ENCODE measurements at places on chromosomes 1 and 21. TPM values are rescaled to one million over a fixed set of nuclear protein-coding genes. Genes with fewer than 3 reads are reported as not detected.

- no peak for DNase-seq
These were observed 1.7 kb downstream of the KLHDC8A start for GRCh38 chr1:205355075-205355453.

- DNase-seq: no peak
These were observed 57.1 kb upstream of the GADD45A start for GRCh38 chr1:67627906-67628305.

GRCh38 chr1:206895837-206896242 is 1.4 kb upstream of the IL24 start:
- DNase-seq: no peak

DNA sequence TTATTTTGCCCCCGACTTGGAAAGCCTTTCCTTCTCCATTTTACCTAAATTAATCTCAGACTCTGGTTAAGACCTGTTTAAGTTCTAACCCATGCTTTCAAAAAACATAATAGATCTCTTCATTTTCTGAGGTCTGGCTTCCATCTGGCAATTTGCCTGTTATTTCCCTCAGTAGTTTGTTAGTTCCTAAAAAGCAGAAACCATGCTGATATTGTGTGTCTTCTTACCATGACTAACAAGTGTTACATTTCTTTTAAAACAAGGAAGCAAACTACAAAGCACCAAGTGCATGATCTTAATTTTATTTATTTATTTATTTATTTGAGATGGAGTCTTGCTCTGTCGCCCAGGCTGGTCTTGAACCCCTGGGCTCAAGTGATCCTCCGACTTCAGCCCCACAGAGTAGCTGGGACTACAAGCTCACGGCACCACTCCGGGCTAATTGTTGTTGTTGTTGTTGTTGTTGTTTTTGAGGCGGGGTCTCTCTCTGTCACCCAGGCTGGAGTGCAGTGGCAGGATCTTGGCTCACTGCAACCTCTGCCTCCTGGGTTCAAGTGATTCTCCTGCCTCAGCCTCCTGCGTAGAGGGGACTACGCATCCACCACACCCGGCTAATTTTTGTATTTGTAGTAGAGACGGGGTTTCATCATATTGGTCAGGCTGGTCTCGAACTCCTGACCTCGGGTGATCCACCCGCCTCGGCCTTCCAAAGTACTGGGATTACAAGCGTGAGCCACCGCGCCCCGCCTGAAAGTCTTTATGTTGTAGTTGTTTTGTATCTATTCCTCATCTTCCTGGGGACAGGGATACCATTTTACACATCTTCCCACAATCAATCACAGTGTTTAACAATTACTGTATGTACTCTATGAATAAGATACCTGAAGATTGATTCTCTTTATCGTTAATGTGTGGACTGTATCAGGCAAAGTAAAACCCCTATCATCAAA is 1.3 kb upstream of the PATJ start:
- no peak for DNase-seq

- DNase-seq: no peak
These were observed 95.7 kb upstream of the GCLM start for GRCh38 chr1:94004924-94005323.

DNA sequence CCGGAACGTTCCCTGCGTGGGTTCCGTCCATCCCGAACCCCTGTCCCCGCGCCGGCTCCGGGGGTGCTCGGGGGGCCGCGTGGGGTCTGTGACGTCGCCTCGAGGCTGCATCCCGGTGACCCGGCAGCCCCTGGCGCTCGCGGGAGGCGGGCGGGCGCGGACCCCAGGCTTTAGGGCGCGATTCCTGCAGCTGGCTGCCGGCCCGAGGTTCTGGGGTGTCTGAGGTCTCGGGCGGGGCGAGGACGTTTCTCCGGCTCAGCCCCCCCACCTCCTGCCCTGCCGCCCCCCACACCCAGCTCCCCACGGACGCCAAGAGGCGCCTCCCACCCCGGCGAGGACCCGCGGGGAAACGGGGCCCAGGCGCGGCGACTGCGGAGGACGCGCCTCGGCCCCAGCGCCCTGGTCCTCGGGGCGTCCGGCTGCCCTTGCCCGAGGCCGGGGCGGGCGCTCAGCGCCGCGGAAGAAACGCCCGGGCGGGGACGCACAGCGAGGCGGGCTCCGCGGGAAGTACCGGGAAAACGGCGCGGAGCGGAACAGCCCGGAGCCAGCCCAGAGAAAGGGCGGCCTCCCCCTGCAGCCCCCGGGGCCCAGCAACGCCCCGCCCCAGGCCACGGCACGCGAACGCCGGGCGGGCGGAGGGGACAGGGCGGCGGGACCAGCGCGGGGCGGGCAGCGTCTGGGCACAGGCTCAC is 1.3 kb upstream of the PCBP3 start:
- DNase-seq: no peak

- no peak for DNase-seq
These were observed 143.7 kb upstream of the ETS2 start for GRCh38 chr21:38661889-38662568.

GRCh38 chr1:98478121-98478520 is 183.4 kb upstream of the SNX7 start:
- DNase-seq: peak; percentile 2

GRCh38 chr1:205545001-205545919 is 40.8 kb downstream of the CDK18 start:
- no peak for DNase-seq

DNA sequence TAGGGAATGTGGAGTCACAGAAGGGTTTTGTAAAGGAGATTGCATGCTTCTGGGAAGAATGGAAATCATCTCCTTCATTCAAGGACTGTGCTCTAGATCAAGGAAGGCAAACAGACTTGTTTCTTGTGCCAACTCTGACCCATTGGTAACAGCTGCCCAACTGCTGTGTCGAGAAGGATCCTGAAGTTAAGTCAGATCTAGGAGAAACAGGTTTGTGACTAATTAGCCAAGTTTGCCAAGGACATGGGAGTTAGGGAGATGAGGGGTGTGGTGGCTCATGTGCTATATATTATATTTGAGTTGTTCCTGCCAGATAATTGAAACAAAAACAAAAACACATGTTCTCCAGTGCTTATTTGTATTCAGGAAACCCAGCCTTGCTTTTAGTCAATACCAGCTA is 251.2 kb upstream of the USP24 start:
- no peak for DNase-seq

- no peak for DNase-seq
These were observed 432.9 kb downstream of the PLPP3 start for GRCh38 chr1:56146449-56146848.

- no peak for DNase-seq
These were observed 7.1 kb upstream of the KIF14 start for GRCh38 chr1:200627575-200628222.

DNA sequence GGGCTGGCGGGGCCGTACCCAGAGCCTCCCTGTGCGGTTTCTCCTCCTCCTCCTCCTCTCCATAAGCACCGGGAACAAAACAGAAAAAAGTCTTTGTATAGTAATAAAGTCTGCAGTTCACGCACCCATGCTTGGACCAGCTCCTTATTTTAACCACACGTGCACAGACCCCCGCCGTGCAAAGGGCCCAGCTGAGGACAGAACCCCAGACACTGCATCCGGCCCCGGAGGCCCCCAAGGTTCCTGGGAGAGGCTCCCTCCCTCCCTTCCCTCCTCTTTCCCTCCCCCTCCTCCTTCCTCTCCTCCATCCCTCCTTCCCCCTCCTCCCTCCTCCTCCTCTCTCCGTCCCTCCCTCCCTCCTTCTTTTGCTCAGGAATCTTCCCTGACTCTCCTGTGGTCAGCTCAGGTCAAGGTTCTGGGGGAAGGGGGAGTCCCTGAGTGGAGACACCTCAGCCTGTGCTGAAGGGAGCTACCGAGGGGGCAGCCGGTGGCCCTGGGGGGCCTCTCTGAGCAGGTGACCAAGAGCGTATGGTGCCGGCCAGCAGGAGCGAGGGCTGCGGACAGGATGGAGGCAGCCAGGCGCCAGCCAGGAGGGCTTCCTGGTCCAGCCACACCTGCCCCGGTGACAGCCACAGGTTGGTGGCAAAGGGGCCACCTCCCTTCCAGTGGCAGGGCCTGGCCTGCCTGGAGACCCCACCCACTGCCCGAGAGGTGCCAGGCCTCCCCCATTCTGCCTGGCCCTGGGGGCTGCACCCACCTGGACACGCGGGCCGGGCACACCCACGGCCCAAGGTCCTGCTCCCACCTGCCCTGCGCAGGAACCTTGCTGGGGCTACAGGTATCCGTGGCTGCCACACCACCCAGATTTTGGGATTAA is 3.2 kb upstream of the TTLL10 start:
- no peak for DNase-seq

DNA sequence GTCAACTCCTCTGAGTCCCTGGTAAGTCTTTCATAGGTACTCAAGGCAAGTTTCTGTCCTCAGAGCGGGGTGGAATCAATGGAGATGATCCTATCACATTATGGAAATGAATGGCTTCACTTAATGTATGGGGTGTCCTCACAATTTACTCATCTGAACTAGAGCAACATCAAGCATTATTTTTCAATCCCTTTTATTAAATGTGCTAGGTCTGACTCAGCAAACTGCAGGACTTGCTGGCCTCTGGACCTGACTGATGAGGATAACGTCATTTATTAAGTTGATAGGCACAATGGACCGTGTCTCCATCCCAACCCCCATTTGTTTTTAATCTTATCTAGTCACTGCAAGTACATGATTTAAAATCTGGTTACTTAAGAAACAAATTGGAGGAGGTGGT is 259.2 kb downstream of the NUF2 start:
- no peak for DNase-seq

DNA sequence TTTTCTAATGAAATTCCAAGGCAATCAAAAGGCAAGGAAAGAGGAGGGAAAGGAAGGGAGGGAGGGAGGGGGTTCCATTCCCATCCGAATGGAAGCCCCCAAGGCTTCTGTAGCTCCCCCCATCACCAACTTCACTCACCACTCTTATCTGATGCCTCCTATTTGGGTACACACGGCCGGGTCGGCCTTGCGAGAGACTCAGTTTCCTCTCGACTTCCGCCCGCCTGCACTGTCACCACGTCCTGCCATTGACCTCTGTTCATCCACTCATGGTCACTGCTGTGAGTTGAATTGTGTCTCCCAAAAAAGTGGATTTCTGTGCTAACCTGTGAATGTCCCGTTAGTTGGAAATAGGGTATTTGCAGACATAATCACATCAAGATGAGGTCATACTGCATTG is 11.2 kb downstream of the PDE9A start:
- DNase-seq: no peak

- no peak for DNase-seq
These were observed 318.8 kb downstream of the PCP4 start for GRCh38 chr21:40186045-40186444.

DNA sequence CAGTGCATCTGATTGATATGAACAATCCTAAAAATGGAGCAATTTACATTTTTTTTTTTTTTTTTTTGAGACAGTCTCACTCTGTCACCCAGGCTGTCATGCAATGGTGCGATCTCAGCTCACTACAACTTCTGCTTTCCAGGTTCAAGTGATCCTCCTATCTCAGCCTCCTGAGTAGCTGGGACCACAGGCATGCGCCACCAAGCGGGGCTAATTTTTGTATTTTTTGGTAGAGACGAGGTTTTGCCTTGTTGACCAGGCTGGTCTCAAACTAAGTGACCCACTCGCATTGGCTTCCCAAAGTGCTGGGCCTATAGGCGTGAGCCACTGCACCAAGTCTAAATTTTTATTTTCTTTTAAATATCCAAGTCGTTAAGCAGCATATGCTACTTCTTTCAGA is 109.0 kb downstream of the FAF1 start:
- DNase-seq: no peak

- DNase-seq: no peak
These were observed 25.2 kb downstream of the CNST start for GRCh38 chr1:246591504-246591903.

DNA sequence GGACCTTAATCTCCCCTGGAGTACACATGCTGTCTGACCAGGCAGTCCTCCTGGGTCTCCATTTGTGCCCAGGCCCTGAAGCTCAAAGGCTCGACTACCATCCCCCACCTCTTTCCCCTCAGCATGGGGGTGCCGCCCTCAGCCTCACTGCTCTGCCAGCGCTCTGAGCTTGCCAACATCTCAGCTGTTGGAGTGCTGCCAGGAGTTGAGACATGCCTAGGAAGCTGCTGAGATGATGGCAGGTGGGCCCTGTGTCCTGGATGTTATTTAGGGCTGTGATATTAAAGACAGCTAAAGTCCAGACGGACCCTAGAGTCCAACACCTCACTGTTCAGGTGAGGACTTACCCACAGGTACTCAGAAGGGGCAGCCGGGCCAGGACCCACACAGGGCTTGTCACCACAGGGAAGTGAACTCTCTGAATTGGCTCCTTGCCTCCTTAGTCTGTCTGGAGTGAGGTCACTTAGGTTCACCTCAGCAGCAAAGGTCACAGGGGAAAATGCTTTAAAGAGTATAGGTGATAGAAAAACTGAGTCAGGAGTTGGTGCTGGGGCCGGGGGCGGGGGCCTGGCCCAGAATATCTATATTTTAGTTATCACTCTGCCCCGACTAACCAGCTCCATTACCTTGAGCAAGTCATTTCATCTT is 19.7 kb upstream of the KCNC4 start:
- no peak for DNase-seq

DNA sequence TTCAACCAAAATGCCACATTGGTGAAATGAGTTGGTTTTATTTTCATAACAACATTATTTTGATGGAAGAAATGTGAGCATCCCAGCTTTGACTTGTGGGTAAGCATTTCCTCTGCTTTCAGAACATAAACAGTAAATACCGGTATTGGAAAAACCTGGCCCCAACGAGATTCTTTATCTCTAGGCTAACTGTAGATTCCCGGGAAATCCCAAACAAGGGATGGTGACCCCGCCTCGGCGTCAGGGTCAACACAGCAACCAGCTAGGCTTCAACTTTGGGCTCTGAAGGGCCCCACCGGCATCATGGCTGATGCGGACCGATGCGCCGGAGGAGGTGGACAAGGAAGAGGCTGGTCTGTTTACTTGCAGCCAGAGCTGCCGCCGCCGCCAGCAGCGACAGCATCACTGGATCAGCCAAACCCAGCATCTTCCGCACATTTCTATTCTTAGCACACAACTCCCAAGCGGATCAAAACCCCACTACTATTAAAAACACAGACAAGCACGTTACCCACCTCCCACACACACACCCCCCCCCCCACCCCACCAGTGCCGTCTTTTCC is 1.1 kb downstream of the AKT3 start:
- peak; percentile 33 for DNase-seq

- no peak for DNase-seq
These were observed 61.6 kb downstream of the SLX9 start for GRCh38 chr21:45001134-45002095.

DNA sequence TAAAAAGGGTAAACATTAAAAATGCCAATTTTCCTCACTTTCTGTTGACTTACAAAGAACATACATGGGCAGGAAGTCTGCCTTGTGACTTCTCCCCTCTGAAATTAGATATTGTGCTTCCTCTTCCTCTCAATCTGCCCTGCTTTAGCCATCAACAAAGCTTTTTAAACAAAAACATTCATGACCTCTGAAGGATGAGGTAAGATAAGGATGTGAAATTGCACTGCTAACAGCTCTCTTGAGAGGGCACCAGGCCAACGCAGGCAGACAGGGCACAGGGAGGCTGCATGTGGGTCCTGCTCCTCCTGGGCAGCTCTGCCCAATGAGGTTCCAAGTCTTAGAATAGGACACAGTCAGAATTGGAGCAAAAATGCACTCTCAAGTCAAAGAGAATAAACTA is 62.1 kb downstream of the DEGS1 start:
- no peak for DNase-seq

The DTL gene
- total RNA-seq: 2.9 TPM

The CCDC190 gene
- total RNA-seq: not detected

The NTMT2 gene
- 0.41 TPM for total RNA-seq

The NIBAN1 gene
- 2.4 TPM for total RNA-seq

The ELK4 gene
- 6.9 TPM for total RNA-seq

The HES2 gene
- not detected for total RNA-seq

The ANXA9 gene
- under 0.01 TPM for total RNA-seq

The ZNF678 gene
- total RNA-seq: 48.1 TPM

The PPM1J gene
- 4.1 TPM for total RNA-seq

The CYP4X1 gene
- 18.3 TPM for total RNA-seq

The PCP4L1 gene
- 6.9 TPM for total RNA-seq

The BEND5 gene
- total RNA-seq: 18.8 TPM
